ENCODE measurements at places on chromosomes 5 and 9. TPM values are rescaled to one million over a fixed set of nuclear protein-coding genes. Genes with fewer than 3 reads are reported as not detected.

- peak; percentile 27 for DNase-seq
Observed at GRCh38 chr9:82057805-82058204, 69.2 kb downstream of the SPATA31D1 start.

The SLC6A19 gene
- not detected for total RNA-seq

- no peak for DNase-seq
Observed at GRCh38 chr5:121968910-121969607, 7.3 kb downstream of the SRFBP1 start.

The HTR1A gene
- total RNA-seq = not detected

- DNase-seq = no peak
Observed at GRCh38 chr9:135951889-135952663, 9.1 kb downstream of the UBAC1 start.

DNA sequence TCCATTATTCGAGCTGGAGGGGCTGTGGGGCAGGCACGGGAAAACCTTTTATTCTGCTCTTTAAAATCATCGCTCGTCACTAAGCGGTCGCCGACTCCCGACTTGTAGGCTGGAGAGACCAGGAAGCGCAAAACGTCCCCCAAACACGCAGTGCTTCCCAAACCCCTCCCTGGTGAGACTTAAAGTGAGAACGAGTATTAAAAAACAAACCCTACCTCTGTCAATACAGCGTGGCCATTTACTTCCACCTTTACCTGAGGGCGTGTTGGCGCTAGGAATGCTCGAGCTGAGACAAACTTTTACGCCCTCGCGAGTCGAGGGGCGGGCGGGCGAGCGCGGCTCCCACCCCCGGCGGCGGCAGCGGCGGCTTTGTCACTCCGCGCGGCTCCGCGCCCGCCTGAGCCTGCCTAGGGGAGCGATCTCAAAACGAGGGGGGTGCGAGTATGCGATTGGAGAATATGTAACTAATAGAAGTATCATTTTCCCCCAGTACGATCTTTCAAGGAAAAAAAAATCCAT is at the start of gene NR2F1-AS1:
Gene NR2F1-AS1 (minus strand): TSS at position 293 of the 519 bp plus-strand sequence.
- DNase-seq = no peak

DNA sequence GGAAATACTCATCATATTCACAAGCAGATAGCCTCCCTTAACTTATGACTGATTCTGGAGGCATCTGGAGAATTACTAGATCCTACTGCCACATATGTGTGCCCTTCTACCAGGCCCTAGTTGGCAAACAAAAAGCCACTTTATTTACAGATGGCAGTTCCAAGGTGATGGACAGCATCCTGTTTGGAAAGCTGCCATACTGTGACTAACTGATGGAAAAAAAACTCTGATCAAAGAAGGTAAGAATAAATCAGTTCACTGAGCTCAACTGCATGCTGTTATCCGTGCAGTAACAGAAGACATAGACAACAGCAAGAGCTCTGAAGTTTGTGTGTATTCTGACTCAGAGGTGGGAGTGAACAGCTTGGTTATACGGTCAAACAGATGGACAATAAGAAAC is 279.8 kb upstream of the POU5F2 start:
- no peak for DNase-seq

GRCh38 chr5:145718956-145719355 is 116.2 kb downstream of the PRELID2 start:
- DNase-seq = no peak

- DNase-seq = peak; percentile 35
Observed at GRCh38 chr5:112594095-112594850, 143.4 kb upstream of the APC start.

DNA sequence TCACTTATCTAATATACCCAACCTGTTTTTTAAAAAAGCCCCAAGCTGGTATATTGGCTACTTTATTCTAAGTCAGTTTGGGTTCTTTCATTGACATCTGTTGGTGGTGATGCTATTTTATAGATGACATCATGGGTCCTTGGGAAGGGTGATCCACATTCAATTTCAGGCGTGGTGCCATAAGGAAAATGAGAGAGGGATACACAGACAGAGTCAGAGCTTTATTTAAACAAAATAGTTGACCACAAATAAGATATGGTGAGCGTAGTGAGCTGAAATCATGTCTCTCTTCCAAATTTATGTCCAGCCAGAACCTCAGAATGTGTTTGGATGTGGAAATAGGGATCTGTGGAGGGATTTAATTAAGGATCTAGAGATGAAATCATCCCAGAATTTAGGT is 302.4 kb downstream of the MAT2B start:
- DNase-seq = no peak

DNA sequence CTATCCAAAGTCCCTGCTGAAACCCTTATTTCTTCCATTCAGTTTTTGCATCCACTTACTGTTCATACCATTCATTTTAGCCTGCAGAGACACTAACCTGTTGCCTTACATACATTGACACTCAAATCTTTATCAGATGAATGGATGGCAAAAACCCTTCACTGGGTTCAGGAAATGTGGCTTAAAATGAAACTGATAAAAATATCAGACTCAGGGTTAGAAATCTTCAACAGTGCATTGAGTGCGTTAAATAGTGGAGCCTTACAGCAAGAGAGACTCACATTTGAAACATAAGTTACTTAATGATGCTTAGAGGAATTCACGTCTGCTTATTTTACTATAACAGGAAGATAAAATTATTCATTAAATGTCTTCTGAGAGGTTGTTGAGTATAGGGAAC is 28.0 kb upstream of the BNC2 start:
- no peak for DNase-seq

- DNase-seq = no peak
Observed at GRCh38 chr9:121221664-121222055, 20.0 kb upstream of the RAB14 start.

DNA sequence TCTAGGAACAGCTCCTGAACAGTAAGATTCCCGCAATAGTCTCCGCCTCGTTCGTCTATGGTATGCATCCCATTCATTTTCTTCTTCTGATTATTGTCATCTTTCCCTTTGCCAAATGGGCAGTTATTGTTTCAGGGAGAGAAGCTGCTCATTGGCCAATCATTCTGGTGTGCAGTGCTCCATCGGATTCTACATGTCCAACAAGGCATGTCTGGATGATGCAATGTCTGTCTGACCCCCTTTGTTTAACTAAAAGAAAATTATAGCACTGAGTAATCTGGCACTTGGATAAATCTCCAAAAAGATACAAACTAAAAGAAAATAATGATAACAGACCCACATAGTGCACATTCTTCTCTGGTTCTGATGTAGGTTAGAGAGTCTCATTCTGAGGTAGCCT is 515.6 kb upstream of the DMAC1 start:
- no peak for DNase-seq

The CCL27 gene
- 0.68 TPM for total RNA-seq

The RNF208 gene
- total RNA-seq = 4.4 TPM

The ZNG1C gene
- total RNA-seq = 75.0 TPM

DNA sequence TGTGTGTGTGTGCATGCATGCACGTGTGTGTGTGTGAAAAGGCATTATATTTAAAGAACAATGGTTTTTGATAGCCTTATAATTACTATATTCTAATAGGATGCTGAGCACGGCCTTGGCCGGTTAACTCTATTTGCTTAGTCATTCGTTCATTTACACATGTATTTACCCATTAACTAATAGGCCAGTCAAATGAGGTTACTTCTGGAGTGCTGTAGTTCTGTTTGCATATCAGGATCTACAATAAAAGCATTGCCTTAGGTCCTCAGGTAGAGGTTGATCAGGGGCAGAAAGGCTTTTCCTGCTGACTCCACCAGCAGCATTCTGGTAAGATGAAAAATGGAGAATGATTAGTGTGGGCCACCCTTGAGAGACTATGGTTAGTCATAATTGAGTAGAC is 219.0 kb downstream of the COMMD10 start:
- no peak for DNase-seq

DNA sequence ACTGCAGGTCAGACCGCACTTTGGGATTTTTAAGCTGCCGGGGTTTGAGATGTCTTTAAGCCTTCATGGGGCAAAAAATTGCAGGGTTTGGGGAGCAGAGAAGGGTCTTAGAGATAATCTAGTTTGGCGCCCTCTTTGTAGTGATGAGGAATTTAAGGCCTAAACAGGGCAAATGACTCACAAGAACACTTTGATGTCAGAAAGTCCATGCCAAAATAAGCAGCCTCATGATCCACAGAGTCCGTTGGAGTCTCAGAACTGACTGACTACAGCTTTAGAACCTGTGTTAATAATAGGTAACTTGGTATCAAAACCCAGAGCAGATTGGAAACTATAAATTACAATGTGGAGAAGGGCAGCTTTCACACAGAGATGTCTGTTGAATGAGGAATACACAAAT is 35.9 kb upstream of the PTGS1 start:
- no peak for DNase-seq

DNA sequence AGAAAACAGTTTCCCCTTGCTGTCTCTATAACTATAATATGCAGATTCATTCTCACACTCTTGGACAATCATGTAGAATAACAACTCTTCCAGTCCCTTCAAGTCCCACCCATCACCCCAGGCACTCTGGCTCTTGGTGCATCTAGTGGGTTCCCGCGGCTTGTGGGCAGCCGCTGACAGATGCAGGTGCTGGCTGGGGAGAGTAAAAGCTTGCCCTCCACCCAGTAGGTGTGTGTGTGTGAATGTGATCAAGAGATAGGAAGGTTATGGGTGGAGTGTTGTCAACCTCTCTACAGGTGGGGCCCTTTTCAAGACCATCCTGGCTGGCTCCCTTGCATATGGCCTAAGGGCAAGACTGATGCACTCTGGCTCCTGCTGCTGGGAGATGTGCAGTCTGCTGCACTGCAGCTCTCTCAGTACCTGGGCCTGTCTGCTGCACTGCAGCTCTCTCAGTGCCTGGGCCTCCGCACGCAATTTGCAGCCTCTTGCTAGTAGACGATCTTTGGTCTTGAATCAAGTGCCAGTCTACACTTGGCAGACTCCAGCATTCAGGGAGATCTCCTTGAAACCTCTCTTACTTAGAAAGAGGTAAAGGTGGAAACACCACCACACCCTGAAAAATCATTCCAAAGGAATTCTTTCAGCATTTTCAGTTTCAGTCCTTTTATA is 189.7 kb upstream of the GDNF start:
- DNase-seq = no peak

All from OCI-LY7 (cell line).